ENCODE measurements at places on chromosomes 1 and 21.

- DNase-seq, result no peak
Measured at GRCh38 chr1:37035014-37035691, 838 bp upstream of the GRIK3 start.

DNA sequence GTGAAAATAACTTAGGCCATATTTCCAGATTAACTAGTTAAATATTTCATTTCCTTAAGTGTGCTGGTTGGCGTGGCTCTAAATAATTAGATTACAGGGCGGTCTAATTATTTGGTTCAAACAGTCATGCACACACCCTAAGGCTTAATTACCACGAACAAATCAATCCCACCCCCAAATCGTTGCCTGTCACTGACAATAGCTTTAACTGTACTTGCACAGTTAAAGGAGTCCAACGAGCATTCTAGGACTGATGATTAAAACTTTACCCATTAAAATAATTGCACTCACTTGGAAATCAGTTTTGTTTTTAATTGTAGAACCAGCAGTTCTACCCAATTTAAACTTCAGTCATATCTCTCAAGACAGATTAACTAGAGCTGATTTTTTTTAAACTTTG, 1.5 kb upstream of the POU2F1 start:
- DNase-seq, result no peak

- peak; percentile 28 for DNase-seq
Measured at GRCh38 chr1:226662642-226663326, 76.3 kb downstream of the ITPKB start.

- DNase-seq, result no peak
Measured at GRCh38 chr1:44854970-44855369, 11.9 kb upstream of the PTCH2 start.

- no peak for DNase-seq
Measured at GRCh38 chr1:227227761-227228160, 90.5 kb downstream of the CDC42BPA start.

- DNase-seq, result no peak
Measured at GRCh38 chr1:40245686-40246085, 2.1 kb upstream of the TMCO2 start.

DNA sequence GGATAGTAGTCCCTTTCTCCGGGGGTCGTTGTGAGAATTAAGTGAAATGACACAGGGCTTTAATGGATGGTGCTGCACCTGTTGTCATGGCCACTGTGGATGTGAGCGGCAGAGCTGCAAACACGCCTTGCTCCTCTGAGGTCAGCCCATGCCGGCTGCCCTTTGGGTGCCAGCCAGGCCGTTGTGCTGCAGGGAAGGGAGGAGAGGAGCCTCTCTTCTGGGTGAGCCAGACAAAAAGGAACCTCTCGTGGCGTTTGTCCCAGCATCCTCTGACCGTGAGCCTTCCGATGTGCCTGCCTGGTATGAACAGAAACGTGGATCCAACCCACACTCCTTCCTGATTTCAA, 383.0 kb upstream of the VAMP3 start:
- no peak for DNase-seq

DNA sequence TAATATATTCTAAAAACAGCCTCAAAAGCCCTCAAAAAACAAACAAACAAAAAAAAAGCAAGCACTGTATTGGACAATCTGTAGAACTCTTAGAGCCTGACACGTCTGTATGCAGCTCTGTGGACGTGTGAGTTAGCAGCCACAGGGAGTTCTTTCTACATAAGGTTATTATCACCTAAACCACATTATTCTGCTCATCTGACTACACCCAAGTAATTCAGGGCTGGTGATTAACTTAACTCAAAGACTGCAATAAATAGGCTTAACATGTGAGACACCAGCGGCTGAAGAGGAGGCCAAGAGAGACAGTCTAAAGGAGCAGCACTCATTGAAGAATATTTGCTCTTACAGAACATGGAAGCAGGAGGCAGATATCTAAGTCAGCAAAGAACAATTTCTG, 316.0 kb downstream of the VAV3 start:
- DNase-seq, result no peak

DNA sequence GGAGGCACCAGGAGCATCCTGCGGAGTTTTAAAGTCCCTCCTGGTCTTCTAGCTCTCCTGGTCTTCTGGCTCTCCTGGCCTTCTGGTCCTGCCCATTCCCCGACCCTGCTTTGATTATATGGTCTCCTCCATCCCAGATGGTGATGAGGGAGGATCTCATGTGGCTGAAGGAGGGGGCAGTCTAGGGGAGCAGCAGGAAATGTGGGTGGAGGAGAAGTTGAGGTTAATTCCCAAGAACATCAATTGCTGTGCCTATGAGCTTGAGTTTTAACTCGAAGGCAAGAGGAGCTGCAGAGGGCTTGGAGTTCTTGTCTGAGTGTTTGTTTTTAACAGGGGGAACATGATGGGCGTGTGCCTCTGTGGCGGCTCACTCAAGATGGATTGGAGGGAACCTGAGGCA, 408.8 kb downstream of the MATN1 start:
- DNase-seq, result no peak

DNA sequence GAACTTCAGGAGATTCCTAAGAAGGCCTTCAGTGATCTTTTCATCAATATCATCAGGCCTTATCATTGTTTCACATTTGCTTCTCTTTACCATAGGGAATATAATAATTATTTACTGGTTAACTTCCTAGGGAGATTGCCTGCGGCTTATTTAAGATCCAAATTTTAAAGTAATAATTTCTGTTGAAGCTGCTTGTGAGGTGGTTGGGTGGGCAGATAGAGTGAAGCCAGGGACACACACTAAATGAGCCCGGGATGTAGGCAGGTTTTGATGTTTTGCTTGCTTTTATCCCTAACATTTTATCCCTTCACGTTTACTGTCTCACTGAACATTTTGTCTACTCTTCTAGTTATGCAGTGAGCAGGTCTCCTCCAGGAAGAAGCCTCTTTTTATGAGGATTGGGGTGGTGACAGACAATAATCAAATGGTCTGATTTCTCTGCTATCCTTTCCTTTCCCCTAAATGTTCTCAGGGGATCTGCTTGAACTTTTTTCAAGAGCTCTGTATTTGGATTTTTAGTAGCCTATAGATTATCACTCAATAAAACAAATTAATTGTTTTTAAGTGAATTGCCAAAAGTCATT, 164.7 kb downstream of the RUNX1 start:
- DNase-seq, result no peak

DNA sequence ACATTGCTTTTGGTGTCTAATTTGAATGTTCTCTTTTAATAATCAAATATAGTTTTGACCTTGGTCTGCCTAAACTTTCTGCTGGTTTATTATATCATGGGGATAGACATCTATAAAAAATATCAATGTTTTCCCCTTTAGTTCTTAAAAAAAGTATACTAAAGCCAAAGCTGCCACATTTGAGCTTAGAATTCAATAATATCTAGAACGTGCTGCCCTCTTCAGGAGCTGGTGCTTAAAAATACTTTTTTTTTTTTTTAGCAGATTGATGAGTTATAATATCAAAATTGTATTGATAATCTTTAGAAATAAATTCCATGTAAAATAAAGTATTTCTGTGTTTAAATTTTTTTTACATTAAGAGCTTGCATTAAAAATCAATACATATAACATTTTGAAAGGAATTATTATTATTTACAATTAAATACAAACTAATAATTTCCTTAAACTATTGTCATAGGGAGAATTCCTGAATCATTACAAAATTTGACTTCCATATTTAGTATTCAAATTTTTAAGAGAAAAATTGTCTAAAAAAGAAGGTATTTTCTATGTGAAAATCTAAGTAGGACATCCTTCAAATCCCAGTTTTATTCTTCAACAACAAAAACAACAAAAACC, 40.1 kb upstream of the ADGRL2 start:
- DNase-seq, result no peak

DNA sequence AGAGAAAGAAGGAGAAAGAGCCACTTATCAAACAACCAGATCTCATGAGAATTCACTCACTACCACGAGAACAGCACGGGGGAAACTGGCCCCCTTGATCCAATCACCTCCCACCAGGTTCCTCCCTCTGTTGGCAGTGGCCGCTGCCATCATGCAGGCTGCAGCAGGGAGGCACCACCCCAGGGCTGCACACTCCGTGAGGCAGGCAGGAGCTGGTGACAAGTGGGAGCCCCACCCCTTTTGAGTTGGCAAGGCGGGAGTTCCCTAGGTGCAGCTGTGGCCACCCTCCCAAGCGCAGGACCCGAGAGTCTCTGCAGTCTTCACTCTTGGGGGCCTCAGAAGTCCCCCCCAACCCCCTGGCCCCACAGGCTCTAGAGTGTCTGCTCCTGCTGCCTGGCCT, 83.9 kb upstream of the GJB5 start:
- DNase-seq, result no peak

GRCh38 chr1:12553963-12554362, 64.0 kb downstream of the DHRS3 start:
- no peak for DNase-seq

GRCh38 chr1:66359815-66360214, 174.1 kb upstream of the SGIP1 start:
- DNase-seq, result no peak

DNA sequence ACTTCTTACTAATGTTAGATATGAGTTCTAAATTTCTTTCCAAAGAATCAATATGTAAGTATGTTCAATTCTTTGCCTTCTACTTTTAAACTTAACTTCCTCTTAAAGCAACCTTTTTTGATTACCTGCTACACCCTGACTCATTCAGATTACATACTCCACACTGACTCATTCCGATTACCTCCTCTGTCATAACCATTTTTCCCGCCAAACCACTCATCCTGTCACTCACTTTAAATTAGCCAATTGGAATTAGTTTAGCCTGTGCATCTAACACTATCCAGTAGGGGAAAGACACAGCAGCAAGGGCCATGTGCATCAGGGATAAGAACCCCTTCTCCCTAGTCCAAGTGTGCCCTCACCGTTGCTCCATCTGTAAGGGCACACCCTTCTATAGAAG, 815.5 kb downstream of the BRINP3 start:
- no peak for DNase-seq

- DNase-seq, result no peak
Measured at GRCh38 chr1:201222125-201222524, 31.5 kb downstream of the IGFN1 start.

GRCh38 chr1:17890056-17890814, 135.1 kb downstream of the ACTL8 start:
- no peak for DNase-seq

DNA sequence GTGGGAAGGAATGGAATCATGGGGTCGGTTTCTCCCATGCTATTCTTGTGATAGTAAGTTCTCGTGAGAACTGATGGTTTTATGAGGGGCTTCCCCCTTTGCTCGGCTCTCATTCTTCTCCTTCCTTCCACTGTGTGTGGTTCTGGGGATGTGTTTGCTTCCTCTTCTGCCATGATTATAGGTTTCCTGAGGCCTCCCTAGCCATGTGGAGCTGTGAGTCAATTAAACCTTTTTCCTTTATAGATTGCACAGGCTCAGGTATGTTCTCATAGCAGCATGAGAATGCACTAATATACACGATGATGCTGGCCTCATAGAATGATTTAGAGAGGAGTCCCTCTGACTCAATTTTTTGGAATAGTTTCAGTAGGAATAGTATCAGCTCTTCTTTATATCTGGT, 195.4 kb upstream of the IVNS1ABP start:
- DNase-seq, result no peak

- DNase-seq, result no peak
Measured at GRCh38 chr1:245991266-245991665, 515.8 kb downstream of the SMYD3 start.

GRCh38 chr1:51699391-51699790, 82.5 kb downstream of the OSBPL9 start:
- no peak for DNase-seq

GRCh38 chr1:229360420-229360819, 17.6 kb upstream of the CCSAP start:
- no peak for DNase-seq

- no peak for DNase-seq
Measured at GRCh38 chr21:43609501-43610340, 49.6 kb downstream of the HSF2BP start.

DNA sequence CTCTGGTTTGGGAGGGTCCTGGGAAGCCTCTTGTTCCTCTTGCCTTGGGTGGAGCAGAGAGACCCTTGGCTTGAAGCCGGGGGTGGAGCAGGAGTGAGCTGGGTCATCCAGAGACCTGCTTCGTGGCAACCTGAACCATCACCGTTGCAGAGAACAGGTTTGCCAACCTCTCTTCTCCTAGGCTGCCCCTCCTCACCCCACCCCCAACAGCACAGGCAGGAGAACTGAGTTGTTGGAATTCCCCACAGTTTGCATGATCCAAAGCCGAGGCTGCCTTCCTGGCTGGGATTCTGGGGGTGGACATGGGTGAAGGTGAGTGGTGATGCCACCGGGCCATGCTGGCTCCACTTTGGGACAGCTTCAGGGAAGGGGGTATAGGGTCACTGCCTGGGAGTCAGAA, 2.2 kb downstream of the WNT4 start:
- DNase-seq, result no peak

DNA sequence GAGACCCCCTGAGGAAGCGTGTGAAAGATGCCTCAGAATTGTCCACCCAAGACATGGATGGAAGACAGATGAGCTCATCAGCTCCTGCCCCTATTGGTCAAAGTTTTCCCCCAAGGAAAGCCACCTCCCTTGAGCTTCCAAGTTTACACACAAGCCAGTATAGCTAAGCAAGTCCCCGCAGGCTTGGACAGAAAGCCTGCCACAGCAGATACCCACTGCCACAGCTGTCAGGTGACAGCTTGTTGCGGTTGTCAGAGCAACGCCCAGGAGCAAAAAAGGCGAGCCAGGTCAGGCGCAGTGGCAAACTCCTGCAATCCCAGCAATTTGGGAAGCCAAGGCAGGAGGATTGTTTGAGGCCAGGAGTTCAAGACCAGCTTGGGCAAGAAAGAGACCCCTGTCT, 60.9 kb upstream of the IFNAR2 start:
- no peak for DNase-seq

GRCh38 chr1:40532844-40533424, 1.5 kb downstream of the ZNF684 start:
- DNase-seq, result no peak

- DNase-seq, result no peak
Measured at GRCh38 chr1:164155347-164155746, 403.6 kb upstream of the PBX1 start.

DNA sequence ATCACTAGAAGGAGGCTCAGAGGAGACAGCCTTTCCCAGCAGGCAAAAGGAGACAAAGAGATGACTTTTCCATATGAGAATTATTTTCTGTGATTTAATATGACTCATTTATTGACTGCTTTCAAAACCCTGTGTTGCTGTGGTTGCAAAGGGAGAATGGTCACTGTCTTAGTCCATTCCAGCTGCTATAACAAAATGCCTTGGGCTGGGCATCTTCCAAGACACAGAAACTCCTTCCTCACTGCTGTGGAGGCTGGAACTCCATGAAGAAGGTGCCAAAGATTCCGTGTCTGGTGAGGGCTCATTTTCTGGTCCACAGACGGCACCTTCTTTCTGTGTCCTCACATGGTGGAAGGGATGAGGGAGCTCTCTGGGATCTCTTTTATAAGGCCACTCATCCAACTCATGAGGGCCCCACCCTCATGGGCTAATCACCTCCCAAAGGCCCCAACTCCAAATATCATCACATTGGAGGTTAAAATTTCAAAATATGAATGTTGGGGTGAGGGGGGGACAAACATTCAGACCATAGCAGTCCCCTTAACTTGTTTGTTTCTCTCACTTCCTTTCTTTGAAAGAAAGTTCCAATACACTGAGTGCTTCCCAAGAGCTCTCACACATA, 252.1 kb upstream of the RAB4A start:
- no peak for DNase-seq
